ENCODE measurements at places on chromosomes 7 and 10. TPM values are rescaled to one million over a fixed set of nuclear protein-coding genes. Genes with fewer than 3 reads are reported as not detected.
A peak's percentile ranks its signal among the peaks of the same experiment; 100 is the strongest.

- H3K4me1 ChIP-seq = no peaks in the 10 kb centered on the region
- DNase-seq = no peak
- H3K27ac ChIP-seq = no peak overlapping the region
Observed at GRCh38 chr10:93178226-93178625, 104.5 kb downstream of the CYP26A1 start.

GRCh38 chr7:46162609-46163008 is 241.5 kb upstream of the IGFBP3 start:
- no peaks in the 10 kb centered on the region for H3K4me1 ChIP-seq
- DNase-seq = no peak
- H3K27ac ChIP-seq = no peak overlapping the region
- H3K27me3 ChIP-seq = no peaks in the 10 kb centered on the region

Gene MYL10
- total RNA-seq = not detected

DNA sequence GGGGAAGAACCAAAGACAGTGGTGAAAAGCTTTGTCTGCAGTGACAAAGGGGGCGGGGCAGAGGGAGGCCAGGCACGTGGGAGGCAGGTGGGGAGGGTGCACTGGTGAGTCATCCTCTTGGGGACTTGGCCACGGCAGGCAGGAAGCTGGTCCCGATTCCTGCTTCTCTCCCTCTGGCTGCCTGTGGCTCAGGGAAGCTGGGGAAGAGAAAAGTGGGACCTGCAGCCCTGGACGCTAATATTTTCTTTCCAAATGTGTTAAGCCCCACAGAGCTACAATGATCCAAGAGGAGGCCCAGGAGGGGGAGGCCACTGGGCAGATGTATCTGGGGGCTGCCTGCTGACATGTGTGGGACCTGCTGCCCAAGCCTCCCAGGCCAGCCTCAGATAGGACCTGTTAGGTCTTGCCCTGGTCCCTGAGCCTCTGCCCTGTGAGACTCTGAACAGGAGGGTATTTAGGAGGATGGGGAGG is 231.8 kb downstream of the KCNMA1 start:
- no peak overlapping the region for H3K27ac ChIP-seq
- H3K27me3 ChIP-seq = no peaks in the 10 kb centered on the region
- H3K4me3 ChIP-seq = no peak overlapping the region
- no peak for DNase-seq
- H3K4me1 ChIP-seq = no peaks in the 10 kb centered on the region
- no peaks in the 10 kb centered on the region for H3K36me3 ChIP-seq

- H3K36me3 ChIP-seq = no peaks in the 10 kb centered on the region
- H3K4me1 ChIP-seq = peaks cover 19% of the 10 kb centered on the region
- no peak overlapping the region for H3K4me3 ChIP-seq
- DNase-seq = no peak
- no peaks in the 10 kb centered on the region for H3K27me3 ChIP-seq
Observed at GRCh38 chr10:89503652-89504370, 31.6 kb downstream of the SLC16A12 start.

- H3K4me3 ChIP-seq = peak within 1 kb of the TSS; percentile 99
- DNase-seq = peak; percentile 91
- H3K4me1 ChIP-seq = no peaks in the 10 kb centered on the region
- peak within 1 kb of the TSS; percentile 99 for H3K27ac ChIP-seq
Observed at GRCh38 chr7:98280791-98281756, at the start of gene BRI3. BRI3 (plus strand) TSS chr7:98281686; CDS start chr7:98281796, 110 bp downstream.

DNA sequence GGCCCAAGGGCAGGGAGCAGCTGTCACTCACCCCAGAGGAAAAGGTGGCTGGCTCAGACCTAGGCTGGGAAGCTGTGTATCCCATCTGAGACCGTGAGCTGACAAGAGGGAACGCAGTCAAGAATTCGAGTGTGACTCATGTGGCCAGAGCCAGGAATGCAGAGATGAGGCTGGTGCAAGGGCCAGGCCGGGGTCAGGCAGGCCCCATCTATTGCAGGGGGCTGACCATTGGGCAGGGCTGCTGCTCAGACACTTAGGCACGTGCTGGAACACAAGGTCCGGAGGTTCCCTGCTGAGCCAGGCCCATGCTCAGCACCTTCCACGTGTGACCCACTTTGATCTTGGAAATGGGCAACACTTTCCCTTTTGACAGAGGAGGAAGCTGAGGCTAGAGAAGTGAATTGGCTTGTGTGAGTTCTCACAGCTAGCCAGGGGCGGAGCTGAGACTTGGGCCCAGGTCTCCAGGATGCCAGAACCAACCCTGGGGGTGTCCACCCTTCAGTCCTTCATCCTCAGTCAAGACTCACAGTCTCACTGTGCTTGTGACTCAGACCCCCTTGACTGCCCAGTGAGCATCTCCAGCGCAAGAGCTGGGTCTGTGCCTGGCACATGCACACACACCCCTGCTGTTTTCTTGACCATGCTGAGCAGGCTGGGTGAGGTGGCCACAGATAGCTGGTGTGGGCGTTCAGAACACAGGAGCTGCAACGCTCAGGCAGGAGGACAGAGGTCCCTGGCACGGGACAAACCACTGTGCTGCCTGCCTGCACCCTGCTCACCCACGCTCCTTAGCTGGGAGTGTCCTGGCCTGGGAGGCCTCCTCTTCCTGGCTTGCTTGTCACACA is 47.6 kb upstream of the PPIF start:
- no peak overlapping the region for H3K4me3 ChIP-seq
- H3K4me1 ChIP-seq = peaks cover 23% of the 10 kb centered on the region
- no peaks in the 10 kb centered on the region for H3K27me3 ChIP-seq

DNA sequence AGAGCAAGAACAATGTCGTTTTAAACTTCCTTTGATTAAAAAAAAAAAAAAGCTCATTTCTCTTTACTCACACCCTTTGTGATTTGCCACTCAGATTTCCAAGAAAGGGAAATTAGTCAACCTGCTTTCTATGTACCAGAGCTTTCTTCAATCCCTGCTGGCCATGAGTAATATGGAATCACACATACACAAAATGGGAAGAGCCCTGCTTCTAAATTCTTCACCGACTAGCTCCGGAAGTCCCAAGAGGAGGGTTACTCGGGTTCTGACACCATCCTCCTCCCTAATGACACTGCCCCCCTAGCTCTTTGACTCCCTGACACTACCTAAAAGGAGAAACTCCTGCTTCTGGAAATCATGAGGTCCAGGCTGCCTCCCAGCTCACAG is 81.8 kb upstream of the SFMBT2 start:
- H3K27me3 ChIP-seq = no peaks in the 10 kb centered on the region
- no peaks in the 10 kb centered on the region for H3K36me3 ChIP-seq
- H3K4me3 ChIP-seq = no peak overlapping the region
- H3K4me1 ChIP-seq = no peaks in the 10 kb centered on the region

DNA sequence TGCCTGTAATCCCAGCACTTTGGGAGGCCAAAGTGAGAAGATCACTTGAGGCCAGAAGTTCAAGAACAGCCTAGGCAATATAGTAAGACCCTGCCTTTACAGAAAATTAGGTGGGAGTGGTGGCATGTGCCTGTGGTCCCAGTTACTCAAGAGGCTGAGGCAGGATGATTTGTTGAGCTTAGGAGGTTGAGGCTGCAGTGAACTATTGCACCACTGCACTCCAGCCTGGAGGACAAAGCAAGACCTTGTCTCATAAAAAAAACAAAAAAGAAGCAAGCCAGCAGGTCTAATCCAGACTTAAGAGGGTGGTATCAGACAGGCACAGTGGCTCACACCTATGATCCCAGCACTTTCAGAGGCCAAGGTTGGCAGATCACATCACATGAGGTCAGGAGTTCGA is 24.5 kb upstream of the KCTD7 start:
- no peak for DNase-seq
- no peaks in the 10 kb centered on the region for H3K4me1 ChIP-seq
- H3K4me3 ChIP-seq = no peak overlapping the region
- no peak overlapping the region for H3K27ac ChIP-seq

GRCh38 chr10:132467464-132468149 is 70.0 kb upstream of the INPP5A start:
- peak overlapping the region; percentile 51 for H3K27ac ChIP-seq
- H3K4me1 ChIP-seq = peaks cover 69% of the 10 kb centered on the region
- no peaks in the 10 kb centered on the region for H3K27me3 ChIP-seq

DNA sequence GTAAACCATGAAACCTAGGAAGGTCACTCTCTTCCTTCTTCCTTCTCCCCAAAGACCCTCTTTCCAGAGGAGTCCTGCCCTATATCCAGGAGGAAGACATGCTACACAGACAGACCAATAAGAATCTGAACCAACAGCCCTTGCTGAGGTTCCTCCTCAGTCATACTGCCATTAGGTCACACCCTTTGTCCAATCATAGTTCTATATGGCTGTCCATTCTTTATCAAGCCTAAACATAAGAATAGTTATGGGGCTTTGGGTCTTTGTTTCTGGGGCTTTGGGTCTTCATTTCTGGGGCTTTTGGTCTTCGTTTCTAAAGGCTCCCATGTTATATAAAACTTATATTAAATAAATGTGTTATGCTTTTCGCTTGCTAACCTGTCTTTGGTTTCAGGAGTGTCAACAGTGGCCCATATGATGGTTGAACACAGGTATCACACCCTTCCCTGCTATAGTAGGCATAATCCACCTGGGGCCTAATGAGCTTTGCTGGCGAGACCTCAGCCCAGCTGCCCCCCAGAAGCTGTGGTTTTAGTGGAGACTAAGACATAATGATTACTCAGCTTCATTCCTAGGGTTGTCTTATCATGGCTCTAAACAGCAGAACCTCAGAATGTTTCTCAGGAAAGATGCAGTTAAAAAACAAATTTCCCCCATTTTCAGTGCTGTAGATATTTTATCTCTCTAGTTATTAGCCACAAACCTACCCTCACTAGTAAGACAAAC is 91.6 kb downstream of the ELMO1 start:
- H3K4me3 ChIP-seq = no peak overlapping the region
- H3K27me3 ChIP-seq = no peaks in the 10 kb centered on the region
- peaks cover 38% of the 10 kb centered on the region for H3K4me1 ChIP-seq
- H3K36me3 ChIP-seq = no peaks in the 10 kb centered on the region

GRCh38 chr7:151437159-151437553 is 2.8 kb downstream of the CRYGN start:
- H3K4me3 ChIP-seq = no peak overlapping the region
- no peak for DNase-seq
- H3K36me3 ChIP-seq = no peaks in the 10 kb centered on the region
- H3K27me3 ChIP-seq = no peaks in the 10 kb centered on the region
- H3K27ac ChIP-seq = no peak overlapping the region
- H3K4me1 ChIP-seq = no peaks in the 10 kb centered on the region

DNA sequence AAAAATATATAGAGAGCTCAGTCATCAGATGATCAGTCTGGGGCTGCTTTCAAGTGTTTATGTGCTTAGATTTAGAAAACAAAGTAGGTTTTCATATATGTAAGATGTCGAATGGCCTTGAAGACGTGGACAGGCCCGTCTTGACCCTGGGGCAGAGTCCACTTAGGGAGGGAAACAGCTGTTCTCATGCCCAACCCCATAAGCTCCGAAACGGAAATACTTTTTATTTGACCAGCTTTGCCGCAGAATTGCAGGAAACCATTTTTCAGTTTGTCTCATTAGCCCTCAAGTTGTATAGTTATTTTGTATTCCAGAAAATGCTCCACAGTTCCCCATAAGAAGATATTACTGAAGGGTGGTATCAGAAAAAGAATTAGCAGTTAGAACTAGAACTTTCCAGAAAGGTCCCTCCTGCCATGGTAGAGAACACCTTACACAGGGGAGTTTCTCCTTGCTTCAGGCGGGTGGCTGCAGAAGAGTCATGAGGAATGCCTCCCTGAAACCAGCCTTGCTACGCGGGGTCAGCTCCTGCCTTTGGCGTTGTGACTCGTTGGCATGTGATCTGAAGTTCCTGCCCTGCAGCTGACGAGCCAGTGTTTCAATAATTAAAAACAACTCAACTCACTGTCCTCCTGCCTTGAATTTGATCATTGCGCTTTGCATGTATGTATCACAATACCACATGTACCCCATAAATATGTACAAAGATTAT is 192.7 kb downstream of the CELF2 start:
- no peaks in the 10 kb centered on the region for H3K4me1 ChIP-seq
- peak overlapping the region; percentile 21 for H3K27ac ChIP-seq
- no peaks in the 10 kb centered on the region for H3K36me3 ChIP-seq
- no peak overlapping the region for H3K4me3 ChIP-seq

GRCh38 chr7:98249106-98249505 is 2.9 kb downstream of the TECPR1 start:
- no peak for DNase-seq
- H3K36me3 ChIP-seq = peaks cover 3% of the 10 kb centered on the region
- peak overlapping the region; percentile 44 for H3K27ac ChIP-seq
- no peaks in the 10 kb centered on the region for H3K27me3 ChIP-seq
- H3K4me1 ChIP-seq = no peaks in the 10 kb centered on the region
- no peak overlapping the region for H3K4me3 ChIP-seq

GRCh38 chr7:85287106-85287825 is 100.4 kb upstream of the SEMA3D start:
- no peak overlapping the region for H3K27ac ChIP-seq
- H3K4me1 ChIP-seq = no peaks in the 10 kb centered on the region
- no peaks in the 10 kb centered on the region for H3K36me3 ChIP-seq
- DNase-seq = no peak
- H3K27me3 ChIP-seq = no peaks in the 10 kb centered on the region
- no peak overlapping the region for H3K4me3 ChIP-seq

- no peaks in the 10 kb centered on the region for H3K36me3 ChIP-seq
- peaks cover 35% of the 10 kb centered on the region for H3K27me3 ChIP-seq
- H3K27ac ChIP-seq = no peak overlapping the region
Observed at GRCh38 chr10:129971381-129972144, 7.5 kb upstream of the EBF3 start.

DNA sequence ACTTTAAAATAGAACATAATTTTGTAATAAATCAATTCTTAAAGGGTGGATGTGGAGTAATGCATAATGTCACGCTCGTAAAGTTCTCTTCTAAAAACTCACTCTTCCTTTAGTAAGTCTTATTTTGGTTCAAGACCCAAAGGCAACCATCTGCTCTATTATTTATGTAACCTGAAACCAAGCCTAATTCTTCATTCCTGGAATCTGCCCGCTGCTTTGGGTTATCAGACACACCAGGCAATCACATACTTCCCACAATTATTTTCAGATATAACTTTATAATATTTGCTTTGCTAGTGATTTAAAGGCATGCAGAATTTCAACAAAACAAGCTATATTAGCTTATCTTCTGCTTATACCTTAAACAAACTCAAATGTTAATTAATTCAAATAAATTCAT is 39.0 kb downstream of the RAB11FIP2 start:
- no peak overlapping the region for H3K27ac ChIP-seq
- no peaks in the 10 kb centered on the region for H3K27me3 ChIP-seq
- peaks cover 17% of the 10 kb centered on the region for H3K36me3 ChIP-seq

Gene CCDC136
- total RNA-seq = 2.6 TPM
